ENCODE measurements at places on chromosomes 6 and 20.

GRCh38 chr6:115945812-115946211 lies 114.9 kb downstream of the FRK start:
- no peak for DNase-seq

DNA sequence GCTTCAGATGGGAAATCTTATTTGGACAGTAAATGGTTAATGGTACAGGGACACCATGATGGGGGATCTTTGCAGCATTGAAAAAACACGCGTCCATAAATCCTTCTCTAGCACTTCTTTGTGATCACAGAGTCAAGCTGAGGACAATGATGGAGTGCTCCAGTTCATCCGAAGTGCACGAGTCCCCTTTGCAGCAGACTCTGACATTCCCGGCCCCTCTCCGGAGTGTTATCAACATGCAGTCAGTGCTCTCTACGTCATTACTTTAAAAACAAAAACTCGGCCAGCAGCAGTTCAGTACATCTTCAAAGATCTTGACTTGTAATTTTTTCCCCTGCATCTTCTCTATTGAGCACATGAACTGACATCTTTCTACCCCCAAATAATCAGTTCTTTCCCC lies 185.5 kb upstream of the AKAP12 start:
- DNase-seq, result peak; percentile 64

DNA sequence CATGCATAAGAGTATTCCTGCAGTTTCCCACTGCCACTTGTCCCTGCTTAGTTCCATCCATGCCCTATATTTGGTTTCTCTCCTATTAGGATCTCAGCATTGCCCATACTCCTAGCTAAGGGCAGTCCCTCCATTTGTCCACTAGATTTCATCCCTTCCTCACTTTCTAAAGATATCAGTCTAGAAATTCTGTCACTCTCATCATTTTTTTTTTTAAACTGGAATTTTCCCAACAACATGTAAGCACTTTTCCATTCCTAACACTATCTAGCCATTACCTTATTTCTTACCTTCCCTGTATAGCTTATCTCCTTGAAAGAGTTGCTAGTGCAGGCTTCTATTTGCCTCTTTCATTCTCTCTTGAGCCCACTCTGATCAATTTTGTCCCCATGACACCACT lies 312.2 kb downstream of the BTBD3 start:
- DNase-seq, result no peak

DNA sequence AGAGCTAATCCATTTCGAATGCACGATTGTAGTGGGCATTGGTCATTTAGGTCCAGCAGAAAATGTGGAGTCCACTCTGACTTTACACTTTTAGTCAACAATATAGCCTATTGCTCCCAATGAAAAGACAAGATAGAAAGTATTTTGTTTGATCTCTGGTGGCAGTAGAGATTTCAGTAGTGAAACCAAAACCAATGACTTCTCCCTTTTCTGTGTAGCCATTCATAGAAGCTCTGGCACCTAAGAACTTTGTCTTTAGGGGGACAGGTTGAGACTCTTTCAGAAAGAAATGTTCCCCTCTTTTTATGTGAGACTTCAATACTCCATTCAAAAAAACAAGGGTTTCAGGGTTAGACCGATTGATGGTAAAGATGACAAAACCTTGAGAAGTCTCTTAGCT lies 510.8 kb upstream of the POU3F2 start:
- no peak for DNase-seq

DNA sequence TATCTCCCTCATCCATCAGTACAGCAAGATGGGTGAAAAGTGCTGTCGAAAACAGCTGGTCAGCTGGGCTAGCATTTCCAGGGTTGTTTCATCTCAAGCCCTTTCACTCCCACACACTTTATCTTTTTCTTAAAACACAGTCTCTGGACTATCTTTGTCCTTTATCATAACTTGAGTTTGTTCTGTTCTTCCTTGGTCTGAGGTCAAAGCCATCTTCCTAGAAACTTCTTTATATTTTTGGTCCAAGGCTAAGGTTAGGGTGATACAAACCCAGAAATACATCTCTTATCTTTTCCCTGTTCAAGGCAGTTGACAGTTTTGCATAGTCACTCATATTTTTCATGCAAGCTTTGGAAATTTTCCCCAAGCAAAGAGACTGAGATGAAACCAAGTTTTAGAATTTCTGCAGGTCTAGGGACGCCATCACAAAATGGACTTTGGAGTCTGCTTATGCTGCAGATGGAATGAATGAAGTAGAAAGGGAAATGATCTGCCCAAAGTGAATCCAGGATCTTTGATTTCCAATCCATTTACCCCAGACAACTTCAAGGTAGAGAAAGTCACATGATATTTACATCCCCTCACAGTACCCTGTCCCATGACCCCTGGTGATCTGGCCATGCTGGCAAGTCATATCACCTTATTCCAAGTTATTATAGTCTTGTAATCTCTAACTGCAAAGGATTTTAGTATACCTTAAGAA lies 297.0 kb downstream of the ZNF217 start:
- DNase-seq, result no peak

DNA sequence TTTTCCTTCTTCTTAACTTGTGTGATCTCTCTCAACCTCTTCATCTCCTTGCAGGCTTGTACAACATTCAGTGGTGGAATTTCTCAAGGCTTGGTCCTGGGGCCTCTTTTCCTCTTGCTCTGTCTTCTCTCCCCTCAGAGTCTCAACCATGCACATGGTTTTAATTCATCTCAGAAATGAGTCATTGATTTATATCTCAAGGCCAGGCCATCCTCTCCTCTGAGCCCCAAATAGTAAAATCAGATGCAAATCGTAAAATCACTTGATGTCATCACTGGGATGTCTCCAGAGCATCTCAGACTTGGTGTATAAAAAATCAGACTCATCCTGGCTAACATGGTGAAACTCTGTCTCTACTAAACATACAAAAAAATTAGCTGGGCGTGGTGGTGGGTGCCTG lies 85.0 kb downstream of the FNDC1 start:
- DNase-seq, result no peak

DNA sequence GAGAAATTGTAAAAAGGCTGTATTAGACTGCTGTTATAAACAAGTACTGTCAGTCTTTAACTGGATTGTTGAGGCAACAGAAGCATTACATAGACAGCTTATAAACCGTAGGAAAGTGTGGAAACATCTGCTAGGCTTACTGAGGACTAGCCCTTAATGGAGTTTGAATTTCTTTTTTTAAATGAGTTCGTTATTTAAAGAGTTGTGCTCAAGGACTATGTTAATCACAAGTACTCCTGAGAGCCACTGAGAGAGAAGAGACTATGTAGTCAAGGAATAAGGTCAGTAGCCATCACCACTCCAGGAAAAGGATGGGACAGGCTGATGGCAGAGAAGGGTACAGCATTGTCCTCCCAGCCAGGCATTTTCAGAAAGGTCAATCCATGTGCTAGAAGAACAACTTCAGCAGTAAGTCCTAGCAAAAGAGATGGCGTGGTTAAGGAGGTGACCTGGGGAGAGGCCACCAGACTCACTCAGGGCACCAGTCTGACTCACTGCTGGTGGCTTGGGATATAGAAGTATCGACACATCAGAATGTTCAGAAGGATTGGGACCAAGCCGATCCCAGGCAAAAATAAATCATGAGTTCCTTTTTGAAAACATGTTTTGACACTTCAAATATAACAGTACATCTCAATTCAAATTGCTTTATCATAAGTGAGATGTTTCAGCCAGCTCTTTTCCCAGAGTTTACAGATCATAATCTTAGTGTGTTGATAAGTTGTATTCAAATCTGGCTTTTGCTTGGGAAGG lies 6.4 kb downstream of the RPS12 start:
- no peak for DNase-seq

- no peak for DNase-seq
Measured at GRCh38 chr20:43386878-43387277, 70.8 kb upstream of the SRSF6 start.

- no peak for DNase-seq
Measured at GRCh38 chr6:100618351-100618671, 153.6 kb upstream of the SIM1 start.

DNA sequence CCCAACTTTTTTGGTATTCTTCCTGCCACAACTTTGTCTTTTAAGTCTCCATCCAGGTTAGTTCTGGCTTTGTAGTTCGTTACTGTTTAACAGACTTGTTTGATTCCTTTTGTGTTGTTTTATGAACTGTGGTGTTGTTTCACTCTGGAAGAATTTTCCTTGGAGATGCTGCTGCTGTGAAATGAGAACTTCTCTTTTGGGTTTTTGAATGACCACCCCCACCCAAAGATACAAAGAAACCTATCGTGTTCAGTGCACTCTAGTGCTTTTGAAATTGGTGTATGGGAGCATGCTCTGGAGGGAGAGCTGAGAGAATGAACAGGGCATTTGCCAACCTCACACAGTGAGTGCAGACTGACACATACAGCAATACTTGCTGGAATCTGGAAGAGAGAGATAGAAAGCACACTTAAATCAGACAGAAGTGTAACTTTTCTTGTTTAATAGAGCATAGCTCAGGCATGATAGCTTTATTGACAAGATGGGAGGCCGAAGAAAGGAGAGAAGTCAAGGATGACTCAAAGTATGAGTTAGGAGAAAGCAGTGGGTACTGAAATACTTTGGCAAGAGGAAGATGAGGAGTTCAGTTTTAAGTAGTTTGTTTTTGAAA lies 293.1 kb downstream of the SOX4 start:
- no peak for DNase-seq

DNA sequence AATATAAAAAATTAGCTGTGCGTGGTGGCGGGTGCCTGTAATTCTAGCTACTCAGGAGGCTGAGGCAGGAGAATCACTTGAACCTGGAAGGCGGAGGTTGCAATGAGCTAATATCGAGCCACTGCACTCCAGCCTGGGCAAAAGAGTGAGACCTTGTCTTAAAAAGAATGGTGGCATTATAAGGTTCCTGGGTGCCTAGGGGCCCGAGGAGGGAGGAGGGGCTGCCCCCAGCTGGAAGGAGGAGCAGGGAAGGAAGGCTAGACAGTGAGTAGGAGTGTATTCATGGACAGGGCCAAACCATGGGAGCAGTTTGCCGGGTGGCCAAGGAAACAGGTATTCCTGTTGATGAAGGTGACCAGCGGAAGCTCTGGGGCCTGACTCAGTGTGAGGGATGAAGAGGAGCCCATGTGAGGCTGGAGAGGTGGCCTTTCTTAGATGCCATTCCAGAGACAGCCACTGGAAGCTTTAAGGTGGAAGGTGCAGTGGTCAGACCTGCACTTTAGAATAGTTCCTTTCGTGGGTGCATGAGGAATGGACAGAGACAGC lies 24.2 kb downstream of the MANBAL start:
- DNase-seq, result no peak

DNA sequence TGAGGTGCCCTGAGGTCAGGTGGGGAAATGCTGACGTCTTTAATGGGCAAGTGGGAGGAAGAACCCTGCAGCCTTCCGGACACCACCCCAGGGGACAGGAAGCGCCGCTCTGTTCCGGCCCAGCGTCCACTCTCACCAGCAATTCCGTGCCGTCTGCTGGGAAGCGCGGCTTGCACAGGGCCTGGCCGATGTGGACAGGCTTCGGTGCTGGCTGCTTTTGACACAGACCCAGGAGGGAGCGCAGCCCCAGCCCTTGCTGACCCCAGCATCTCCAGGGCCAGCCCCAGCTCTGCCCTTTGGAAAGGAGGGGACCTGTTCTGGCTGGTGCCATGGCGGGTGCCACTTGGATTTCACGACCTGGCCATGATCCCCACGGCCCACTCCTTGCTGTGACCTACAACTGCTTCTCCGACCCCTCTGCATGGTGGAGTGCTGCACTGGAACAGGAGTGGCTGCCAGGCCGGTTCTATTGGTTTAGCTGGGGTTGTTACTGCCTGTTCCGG lies 123.2 kb downstream of the DLL1 start:
- DNase-seq, result no peak

DNA sequence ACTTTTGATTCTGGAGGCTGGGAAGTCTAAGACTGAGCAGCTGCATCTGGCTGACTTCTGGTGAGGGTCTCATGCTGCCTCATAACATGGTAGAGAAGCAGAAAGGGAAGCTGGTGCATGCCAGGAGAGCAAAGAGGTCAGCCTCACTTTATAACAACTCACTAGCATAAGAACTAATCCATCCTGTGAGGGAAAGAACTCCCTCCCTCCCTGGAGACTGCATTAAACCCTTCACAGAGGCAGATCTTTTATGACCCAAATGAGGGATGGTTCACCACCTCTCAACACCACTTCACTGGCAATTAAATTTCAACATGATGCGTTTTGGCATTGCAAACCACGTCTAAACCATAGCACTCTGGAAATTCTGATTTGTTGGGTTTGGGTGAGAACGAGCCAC lies 33.9 kb downstream of the STXBP5 start:
- DNase-seq, result no peak

DNA sequence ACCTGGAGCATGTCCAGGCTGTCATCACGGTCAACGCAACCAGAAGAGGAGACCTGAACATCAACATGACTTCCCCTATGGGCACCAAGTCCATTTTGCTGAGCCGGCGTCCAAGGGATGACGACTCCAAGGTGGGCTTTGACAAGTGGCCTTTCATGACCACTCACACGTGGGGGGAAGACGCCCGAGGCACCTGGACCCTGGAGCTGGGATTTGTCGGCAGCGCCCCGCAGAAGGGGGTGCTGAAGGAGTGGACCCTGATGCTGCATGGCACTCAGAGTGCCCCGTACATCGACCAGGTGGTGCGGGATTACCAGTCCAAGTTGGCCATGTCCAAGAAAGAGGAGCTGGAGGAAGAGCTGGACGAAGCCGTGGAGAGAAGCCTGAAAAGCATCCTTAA lies 49.5 kb downstream of the BFSP1 start:
- no peak for DNase-seq

GRCh38 chr6:96089173-96089572 lies 73.4 kb downstream of the FUT9 start:
- DNase-seq, result no peak

- no peak for DNase-seq
Measured at GRCh38 chr20:40168981-40169620, 519.9 kb downstream of the MAFB start.

DNA sequence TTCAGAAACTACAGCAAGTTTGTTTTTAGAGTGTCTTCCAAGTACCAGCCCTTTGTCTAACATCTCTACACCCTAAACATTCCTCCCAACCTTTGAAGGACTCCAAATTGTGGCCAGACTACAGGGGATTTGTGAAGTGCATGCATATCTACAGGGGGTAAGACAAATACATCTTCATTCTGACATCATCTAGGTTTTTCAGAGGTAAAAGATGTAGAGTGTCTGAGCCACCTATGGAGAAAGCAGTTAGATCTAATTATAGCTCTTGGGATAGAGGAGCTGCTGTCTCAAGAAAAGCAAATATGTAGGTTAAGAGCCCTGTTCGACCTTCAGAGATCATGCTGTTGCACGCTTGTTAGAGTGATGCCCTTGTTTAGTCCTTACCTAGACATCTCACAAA lies 617.7 kb upstream of the AGPAT4 start:
- no peak for DNase-seq

DNA sequence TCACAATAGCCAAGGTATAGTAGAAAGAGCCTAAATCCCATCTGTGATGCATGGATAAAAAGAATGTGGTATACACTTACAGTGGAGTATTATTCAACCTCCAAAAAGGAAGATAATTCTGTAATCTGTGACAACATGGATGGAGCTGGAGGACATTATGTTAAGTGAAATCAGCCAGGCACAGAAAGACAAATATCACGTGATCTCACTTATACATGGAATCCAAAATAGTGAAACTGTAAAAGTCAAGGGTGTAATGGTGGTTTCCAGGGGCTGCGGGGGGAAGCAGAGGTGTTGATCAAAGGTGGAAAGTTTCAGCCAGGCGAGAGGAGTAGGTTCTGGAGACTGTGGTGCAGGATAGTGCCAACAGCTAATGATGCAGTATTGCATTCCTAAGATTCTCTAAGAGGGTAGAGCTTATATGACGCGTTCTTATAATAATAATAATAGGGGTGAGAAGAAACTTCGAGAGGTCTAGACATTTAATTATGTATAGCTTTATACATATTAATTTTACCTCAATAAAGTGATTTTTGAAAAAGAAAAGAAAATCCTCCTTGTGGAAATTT lies 246.1 kb downstream of the FOXA2 start:
- DNase-seq, result no peak

All from brain pericyte (primary cell).